ENCODE measurements at places on chromosomes 16 and 17.
A peak's percentile ranks its signal among the peaks of the same experiment; 100 is the strongest.

- no peak for DNase-seq
Observed at GRCh38 chr17:19540706-19541370, 7.2 kb downstream of the SLC47A1 start.

DNA sequence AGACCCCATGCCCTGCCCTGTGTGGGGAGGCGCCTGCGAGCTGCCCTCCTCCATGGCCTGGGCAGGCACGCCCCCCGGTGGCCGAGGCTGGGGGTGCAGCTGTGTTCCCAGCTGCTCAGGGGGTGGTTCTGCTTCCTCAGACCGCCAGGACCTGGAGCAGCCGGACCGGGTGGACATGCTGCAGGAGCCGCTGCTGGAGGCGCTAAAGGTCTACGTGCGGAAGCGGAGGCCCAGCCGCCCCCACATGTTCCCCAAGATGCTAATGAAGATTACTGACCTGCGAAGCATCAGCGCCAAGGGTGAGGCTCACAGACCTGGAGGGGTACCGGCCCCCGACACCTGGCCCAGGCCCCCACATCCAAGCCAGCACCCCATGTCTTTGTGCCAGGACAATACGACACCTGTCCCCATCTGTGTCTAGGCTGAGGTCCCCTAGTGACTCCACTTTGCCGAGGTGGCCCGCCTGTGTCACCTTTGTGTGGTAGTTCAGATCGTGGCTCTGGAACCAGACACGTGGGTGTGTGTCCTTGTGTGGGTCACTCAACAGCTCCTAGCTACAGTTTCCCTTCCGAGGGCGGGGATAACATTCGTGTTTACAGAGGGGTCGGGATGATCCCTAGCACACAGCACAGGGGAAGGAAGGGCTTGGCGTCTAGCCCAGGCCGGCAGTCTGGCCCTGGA, 9.3 kb downstream of the GJD3 start:
- peak; percentile 78 for DNase-seq

DNA sequence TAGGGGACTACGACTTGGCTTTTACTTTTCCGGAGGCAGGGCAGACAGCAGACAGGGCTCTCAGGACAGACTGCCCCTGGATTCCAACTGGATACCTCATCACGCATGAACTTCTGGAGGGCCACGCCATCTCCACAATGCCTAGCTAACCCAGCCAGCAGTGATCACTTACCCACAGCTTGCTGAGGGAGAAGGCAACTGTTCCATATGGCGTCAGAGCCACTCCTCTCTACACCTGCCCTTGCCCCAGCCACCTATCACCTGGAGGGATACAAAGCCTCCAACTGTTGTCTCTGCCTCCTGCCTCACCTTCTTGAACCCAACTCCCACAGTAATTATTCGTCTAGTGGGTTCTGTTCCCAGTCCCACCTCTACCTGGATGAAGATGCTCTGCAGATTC, 8.8 kb downstream of the MYO19 start:
- DNase-seq, result no peak

DNA sequence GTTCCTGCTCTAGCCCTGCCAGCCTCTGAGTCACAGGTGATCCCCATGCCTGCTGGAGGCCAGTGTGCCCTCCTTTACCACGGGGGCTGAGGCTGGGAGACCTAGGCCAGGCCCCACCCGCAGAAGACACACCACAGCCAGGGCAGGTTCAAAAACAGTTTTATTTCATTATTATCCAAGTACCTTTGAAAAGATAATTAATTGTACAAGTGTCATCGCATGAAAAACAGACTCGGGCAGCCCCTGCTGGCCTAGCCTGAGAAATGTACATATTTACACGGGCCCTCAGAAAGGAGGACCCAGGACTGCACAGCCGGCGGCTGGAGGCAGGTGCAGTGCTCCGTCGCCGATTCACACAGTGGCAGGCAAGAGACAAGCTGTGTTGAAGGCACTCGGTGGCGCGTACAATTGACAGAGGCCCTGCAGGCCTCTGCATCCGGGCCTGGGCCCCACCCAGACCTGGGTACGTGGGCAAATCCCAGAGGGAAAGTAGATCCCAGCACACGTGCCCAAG, 4.4 kb downstream of the PDIA2 start:
- DNase-seq, result no peak

DNA sequence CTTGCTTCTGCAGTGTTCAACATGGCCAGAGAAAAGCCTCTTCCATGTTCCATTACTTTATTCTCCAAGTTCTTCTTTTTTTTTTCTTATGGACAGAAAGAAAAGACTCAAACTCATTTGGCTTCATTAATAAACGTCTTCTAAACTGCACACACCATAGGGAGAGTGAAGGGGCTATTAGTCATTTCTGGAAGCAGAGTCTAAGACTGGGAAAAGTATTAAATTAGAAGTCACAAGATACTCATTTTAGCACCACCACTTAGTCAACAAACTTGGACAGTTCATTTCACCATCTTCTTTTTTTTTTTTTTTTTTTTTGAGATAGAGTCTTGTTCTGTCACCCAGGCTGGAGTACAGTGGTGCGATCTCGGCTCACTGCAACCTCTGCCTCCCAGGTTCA, 52.8 kb downstream of the NOL11 start:
- no peak for DNase-seq
